ENCODE measurements at places on chromosomes 1 and 21. TPM values are rescaled to one million over a fixed set of nuclear protein-coding genes. Genes with fewer than 3 reads are reported as not detected.
A peak's percentile ranks its signal among the peaks of the same experiment; 100 is the strongest.

GRCh38 chr1:226549937-226550671 is 1.5 kb downstream of the STUM start:
- DNase-seq, result peak; percentile 31

GRCh38 chr1:5312293-5312674 is 657.9 kb downstream of the AJAP1 start:
- DNase-seq, result no peak

GRCh38 chr21:43289442-43289841 is 120.6 kb downstream of the CRYAA start:
- DNase-seq, result no peak

DNA sequence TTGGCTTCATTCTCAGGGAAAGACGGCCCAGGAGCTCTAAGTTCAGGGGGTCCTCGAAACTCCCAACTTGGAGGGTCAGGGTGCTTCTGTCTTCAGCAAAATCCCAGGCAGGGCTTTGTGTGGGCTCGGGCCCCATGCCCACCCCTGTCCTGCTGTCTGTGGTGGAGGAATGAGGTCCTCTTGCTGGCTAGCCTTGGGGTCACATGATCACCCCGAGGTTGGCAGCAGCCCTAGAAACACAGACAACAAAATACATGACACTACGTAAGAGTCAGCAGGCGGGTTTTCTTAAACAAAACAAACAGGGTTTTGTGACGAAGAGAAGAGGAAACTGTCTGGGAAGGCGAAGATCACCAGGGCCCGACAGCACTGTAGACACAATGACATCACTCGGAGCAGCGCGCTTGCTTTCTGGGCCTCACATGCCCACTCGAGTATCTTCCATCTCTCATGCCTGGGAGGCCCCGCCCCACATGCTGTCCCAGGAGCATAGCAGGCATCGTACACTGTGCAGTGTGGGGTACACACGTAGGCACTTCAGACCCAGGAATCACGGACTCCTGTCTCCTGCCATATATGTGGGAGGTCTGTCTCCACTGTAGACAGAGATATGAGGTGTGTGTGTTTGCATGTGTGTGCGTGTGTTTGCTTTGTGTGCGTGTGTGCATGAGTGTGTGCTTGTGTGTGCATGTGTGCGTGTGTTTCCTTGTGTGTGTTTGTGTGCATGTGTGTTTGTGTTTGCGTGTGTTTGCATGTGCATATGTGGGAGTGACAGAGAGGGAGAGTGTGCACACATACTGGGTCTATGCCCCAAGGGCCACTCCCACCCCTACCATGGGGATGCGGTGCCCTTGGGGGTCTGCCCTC is 94.7 kb downstream of the SIK1 start:
- DNase-seq, result peak; percentile 65

- peak; percentile 62 for DNase-seq
These were observed 28.1 kb downstream of the AHDC1 start for GRCh38 chr1:27575840-27576331.

DNA sequence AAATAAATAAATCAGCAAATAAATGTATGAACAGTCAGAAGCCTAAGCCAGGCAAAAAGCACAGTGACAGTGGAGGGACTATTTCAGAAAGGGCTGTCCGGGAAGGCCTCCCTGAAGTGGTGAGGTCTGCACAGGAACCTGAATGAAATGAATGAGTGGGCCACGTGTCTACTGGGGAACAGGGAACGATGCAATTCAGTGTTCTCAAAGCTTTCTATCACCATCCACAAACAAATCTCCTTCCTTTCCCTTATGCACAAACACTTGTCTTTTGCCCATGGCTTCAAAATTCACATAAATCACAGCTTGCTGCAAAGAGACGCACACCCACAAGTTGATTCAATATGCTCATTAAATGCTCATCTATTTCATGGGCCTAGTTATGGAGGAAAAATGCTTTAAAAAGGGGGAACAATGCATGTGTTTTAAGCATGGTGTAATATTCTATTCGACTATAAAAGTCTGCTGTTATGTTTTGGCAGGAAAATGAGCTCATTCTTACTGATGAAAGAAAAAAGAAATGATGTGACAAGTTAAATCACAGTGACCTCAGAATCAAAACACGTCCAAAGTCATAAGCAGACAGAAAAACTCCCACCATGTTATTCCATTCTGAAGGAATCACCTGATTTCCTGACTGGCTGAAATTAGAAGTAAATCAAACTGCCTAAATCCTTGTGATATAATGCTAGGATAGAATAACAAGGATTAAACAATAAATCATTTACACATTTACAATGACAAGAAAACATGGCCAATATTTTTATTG is 21.6 kb downstream of the URB1 start:
- DNase-seq, result no peak

The MMEL1 gene
- 14.3 TPM for polyA plus RNA-seq

- DNase-seq, result no peak
These were observed 101.1 kb downstream of the CDC7 start for GRCh38 chr1:91601554-91602376.

DNA sequence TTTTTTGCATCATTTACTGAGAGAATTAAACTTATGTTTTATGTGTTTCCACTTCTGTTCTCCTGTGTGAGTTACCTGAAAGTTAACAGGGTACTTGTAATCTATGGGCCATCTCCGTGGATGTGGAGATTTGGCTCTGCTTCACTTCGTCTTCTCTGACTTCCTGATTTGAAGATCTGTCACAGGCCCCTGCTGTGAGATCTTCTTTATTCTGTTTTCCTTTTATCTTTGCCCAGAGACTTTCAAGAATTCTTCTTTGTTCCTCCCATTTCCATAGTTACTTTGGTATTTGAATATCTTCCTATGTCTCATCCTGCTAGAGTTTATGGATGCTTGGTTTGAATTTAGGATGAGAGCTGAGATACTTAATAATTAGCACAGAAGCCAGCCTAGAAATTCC is 35.4 kb upstream of the PKN2 start:
- DNase-seq, result no peak

- no peak for DNase-seq
These were observed 88.8 kb downstream of the TBX15 start for GRCh38 chr1:118899340-118899739.

DNA sequence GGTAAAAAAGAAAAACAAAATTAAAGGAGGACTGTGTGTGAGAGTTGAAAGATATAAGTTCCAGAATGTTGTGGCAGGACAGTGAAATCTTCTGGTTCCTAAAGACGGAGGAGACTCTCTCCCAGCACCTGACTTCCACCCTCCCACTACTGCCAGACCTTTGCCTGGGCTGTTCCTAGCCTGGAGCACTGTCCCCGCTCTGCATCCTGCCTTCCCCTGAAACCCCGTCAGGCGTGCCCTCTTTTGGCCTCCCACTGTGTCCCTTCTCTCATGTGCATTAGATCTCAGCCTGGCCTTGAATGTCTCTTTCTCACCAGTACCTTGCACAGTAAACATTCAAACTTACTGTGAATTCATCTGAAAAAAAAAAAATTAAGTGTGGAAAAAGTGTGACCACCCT is 74.1 kb downstream of the VPS26C start:
- no peak for DNase-seq

DNA sequence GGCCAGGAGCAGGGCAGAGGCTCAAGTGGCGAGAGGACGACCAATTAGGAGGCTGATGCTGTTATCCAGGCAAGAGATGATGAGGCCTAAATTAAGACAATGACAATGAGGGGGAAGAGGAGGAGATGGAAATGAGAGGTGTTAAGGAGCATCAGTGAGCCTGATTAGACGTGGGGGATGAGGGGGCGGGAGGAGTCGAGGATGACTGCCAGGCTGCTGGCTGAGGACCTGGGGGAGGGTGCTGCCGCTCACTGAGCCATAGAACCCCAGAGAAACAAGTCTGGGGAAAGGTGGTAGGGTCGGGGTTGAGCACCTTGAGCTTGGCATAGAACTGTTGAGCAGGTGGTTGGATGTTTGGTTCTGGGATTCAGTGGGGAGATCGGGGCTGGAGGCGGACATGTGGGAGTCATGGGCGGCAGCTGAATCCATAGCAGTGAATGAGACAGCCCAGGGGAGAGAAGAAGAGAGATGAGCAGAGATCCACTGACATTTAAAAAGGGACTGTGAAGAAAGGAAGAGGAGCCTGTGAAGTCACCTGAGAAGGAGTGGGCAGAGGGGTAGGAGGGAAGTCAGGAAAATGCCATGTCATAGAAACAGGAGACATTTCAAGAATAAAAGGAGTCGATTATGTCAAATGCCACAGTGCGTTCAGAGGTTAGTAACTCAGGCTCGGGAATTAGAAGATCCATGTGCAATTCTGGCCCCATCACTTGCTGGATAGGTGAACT is 28.5 kb downstream of the DLGAP3 start:
- DNase-seq, result no peak

- DNase-seq, result peak; percentile 22
These were observed 48.1 kb downstream of the CDC14A start for GRCh38 chr1:100400404-100400803.

GRCh38 chr1:13737398-13737797 is 37.4 kb downstream of the PRDM2 start:
- peak; percentile 39 for DNase-seq

The ALX3 gene
- not detected for polyA plus RNA-seq

DNA sequence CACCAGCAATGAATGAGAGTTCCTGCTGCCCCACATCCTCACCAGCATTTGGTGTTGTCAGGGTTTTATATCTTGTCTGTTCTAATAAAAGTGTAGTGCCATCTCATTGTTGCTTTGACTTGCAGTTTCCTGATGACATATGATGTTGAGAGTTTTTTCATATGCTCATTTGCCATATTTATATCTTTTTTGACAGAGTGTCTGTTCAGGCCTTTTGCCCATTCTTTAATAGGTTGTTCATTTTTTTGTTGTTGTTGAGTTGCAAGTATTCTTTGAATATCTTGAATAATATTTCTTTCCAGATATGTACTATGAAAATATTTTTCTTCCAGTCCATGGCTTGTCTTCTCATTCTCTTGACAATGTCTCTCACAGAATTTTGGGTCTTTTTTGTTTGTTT is 111.7 kb upstream of the KCNJ15 start:
- DNase-seq, result no peak

DNA sequence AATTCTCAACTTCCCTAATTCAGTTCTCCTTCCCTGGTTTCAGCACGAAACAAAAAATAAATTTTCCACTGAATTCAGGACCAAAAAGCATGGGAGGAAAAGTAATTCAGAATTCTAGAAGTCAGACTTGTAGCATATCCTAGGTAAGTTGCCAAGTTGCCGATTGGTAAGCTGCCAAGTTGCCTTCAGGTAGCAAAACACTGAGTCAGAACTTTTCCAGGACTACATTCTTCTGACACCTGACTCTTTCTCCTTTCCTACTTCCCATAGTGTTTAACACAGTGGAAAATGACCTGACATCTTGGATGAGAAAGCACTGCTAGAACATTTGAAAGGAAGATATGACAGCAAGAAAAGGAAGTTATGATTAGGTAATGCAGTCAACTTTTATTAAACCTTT is 322.8 kb downstream of the SPATA17 start:
- no peak for DNase-seq

The LRRC53 gene
- polyA plus RNA-seq, result 0.25 TPM

DNA sequence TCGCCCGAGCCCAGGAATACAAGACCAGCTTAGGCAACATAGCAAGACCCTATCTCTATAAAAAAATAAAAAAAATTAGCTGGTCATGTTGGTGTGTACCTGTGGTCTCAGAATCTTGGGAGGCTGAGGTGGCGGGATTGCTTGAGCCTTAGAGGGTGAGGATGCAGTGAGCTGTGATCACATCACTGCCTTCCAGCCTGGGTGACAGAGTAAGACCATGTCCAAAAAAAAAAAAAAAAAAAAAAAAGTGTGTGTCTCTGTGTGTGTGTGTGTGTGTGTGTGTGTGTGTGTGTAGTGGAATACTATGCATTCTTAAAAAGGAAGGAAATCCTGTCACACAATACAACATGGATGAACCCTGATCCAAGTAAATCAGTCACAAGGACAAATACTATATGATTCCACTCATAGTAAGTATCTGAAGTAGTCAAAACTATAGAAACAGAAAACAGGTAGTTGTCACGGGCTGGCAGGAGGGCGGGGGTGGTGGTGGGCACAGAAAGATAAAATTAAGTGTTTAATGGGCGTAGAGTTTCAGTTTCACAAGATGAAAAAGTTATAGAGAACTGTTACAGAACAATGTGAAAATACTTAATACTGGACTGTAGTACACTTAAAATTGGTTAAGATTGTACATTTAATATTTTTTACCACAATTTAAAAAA is 47.8 kb downstream of the SELENOF start:
- no peak for DNase-seq

The OLFML3 gene
- polyA plus RNA-seq, result 54.9 TPM

- DNase-seq, result no peak
These were observed 84.2 kb downstream of the FAM78B start for GRCh38 chr1:166082601-166083000.

The CFHR4 gene
- polyA plus RNA-seq, result not detected

DNA sequence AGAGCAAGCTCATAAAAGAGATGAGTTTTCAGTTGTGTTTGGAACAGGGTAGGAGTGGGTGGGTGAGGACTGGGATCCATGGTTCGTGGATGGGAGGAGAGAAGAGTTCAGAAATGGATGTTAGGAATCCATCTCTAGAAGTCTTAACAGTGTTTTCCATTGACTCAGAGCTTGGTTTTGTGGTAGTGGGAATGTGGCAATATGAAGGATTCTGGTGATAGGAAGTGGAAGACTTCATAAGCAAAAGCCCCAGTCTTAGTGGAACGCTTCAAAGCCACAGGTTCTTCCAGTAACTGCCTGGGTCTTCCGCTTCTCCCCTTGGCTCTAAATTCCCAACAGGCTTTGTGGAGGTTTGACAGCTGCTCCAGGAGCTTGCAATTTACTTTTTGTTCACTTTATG is 167.9 kb downstream of the KCNJ6 start:
- no peak for DNase-seq

The PLA2G2D gene
- 0.18 TPM for polyA plus RNA-seq

The KLHDC7A gene
- polyA plus RNA-seq, result 4.0 TPM

The ZNF648 gene
- 0.04 TPM for polyA plus RNA-seq

DNA sequence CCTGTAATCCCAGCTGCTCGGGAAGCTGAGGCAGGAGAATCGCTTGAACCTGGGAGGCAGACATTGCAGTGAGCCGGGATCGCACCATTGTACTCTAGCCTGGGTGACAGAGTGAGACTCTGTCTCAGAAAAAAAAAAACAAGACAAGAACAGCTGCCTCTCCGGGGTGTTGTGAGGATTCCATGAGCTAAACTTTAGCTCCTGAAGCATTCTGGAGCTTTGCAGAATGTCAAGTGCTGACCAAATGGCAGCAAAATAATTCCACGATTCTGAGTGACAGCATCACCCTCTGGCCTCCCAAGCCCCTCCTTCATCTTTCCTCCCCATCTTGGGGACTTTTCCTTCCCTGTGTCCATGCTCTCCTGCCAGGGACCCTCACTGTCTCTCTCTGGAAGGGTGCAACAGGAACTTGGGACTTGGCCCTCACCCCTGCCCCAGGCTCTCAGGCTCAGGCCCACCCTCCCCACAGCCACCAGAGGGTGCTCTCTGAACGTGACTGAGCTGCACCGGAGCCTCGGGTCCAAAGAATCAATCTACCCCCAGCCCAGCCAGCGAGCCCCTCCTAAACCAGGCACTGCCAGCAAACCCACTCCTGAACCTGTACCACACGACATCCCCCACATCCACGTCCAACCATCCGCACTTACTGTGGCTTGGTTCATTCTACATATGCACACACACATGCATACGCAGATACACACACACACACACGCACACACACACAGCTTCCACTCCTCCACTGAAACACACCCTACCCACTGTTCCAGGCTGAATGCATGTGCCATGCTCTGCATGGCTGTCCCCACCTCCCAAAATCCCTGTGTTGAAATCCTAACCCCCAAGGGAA is 45.7 kb downstream of the ACOT7 start:
- no peak for DNase-seq
